Psoas muscle (tissue), 8 donors: ENCODE measurements at places on chromosomes 4 and X. TPM values are rescaled to one million over a fixed set of nuclear protein-coding genes. Genes with fewer than 3 reads are reported as not detected.

GRCh38 chr4:7581477-7581876 lies 146.7 kb upstream of the PSAPL1 start:
- DNase-seq = no peak

ARMCX4 gene
- total RNA-seq = 5.6 TPM

MAGEA8 gene
- total RNA-seq = not detected

GRCh38 chrX:63739885-63740284 lies 45.1 kb downstream of the ARHGEF9 start:
- no peak for DNase-seq

DNA sequence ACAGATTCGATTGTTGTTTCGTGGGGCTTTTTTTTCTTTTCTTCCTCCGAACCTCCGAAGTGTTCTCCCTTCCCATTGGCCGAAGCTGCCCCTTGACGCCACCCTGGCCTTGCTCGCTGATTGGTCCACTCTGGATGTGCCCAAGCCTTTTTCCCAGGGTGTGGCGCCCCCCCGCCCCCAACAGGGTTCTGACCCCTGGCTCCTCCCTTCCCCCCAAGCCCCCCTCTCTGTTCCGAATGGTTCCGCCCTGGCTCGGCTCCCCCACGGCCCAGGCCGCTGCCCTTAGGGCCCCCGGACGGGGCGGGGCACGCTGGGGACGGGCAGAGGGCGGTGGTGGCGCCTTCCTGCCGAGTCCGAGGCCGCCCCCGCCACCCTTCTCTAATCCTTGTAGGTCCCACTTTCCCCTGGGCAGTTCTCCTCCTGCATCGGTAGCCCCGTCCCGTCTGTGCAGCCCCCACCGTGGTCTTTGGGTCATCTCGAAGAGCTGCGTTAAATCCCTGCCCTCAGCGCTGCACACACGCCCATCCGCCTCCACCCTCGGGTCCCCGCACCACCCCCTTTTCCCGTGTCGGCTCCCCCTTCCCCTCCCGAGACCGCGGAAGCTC lies 25.5 kb downstream of the UTP14A start:
- peak; percentile 97 for DNase-seq

DNA sequence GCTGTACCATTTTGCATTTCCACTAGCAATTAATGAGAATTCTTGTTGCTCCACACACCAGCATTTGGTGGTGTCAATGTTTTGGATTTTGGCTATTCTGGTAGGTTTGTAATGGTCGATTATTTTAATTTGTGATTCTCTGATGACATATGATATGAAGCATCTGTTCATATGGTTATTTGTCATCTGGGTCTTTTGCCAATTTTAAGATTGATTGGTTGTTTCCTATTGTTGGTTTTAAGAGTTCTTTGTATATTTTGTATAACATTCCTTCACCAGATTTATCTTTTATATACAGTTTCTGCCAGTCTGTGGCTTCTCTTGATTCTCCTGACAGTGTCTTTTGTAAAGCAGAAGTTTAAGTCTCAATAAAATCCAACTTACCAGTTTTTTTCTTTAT lies 18.5 kb upstream of the BDH2 start:
- no peak for DNase-seq

- peak; percentile 67 for DNase-seq
Measured at GRCh38 chrX:51891821-51892551, 1.4 kb upstream of the MAGED1 start.

GRCh38 chr4:184237612-184238011 lies 19.9 kb upstream of the ENPP6 start:
- no peak for DNase-seq

BRS3 gene
- total RNA-seq = not detected

DNA sequence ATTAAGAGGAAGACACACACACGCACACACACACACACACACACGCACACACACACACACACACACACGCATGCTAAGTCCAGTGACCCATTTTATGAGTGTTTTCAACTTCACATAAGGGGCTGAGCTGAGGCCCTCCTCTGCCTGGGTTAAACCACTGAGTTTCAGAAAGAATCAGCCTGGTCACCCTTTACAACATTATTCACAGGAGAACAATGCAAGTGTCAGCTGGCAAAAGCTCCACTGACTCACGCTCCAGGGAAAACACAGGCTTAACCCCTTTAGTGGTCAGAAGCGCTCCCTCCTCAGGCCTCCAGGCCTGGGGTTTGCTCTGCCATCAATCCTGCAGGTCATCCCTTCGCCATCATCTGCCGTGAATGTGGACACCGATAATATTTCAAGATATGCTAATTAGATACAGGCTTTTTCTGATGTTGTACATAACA lies 46.9 kb downstream of the ACOX3 start:
- DNase-seq = peak; percentile 80

- no peak for DNase-seq
Measured at GRCh38 chrX:147917700-147918695, 6.3 kb downstream of the FMR1 start.

GRCh38 chrX:48904626-48905025 lies 6.8 kb downstream of the SLC35A2 start:
- no peak for DNase-seq

GRCh38 chrX:23819385-23820234 lies 36.6 kb downstream of the SAT1 start:
- no peak for DNase-seq

DNA sequence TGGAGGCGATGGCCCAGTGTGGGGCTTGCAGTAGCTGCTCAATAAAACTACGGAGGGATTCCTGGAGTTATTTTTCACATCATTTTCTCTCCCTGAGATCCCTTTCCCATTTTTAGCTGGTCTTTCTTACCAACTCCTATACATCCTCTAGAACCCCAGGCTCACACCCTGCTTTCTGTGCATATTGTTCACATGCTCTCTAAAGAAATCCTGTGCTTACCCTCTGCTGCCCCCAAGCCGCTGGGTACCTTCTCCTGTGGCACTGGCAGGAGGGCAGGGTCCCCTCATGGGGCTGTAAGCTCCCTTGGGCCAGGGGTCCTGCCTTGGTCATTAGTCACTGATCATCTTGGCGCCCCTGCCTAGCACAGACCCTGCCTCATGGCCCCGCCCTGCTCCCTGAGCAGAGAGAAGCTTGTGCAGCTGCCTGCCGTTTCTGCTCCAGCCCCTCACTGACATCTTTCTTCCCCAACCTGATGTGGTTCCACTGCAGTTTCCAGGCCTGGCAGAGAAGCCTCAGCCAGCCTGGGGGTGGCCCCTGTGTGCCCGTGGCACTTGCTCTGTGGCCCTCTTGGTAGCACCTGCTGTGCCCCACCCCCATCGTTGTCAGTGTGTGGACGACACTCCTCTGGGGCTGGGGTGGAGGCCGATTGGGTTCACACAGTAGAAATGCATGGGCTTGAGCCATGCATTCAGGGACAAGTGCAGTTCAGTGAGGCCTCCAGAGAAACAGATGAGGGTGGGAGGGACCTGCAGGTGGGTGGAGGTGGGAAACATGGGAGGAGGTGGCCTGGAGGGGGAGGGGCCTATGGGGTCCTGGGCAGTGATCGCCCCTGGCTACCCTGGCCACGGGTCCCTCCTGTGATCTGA lies 69.5 kb downstream of the WFS1 start:
- DNase-seq = peak; percentile 23

- DNase-seq = no peak
Measured at GRCh38 chrX:6283826-6284225, 55.2 kb upstream of the NLGN4X start.

DNA sequence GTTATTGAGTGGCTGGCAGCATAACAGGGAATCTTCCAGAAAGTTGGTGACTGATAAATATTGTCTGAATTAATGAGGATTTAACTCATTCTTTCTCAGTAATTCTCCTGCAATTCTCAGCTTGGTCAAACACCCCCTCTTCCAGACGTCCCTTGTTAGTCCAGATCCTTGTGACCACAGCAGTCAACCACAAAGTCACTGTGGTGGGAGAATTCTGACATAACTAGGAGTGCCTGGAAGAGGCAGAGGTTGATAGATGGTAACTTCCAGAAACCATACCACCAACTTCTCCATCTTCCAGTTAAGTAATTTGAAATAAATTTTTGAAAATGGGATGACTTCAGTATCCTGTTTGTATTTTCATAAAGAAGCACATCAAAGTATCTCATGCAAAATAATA lies 90.1 kb downstream of the CEP44 start:
- no peak for DNase-seq

SYTL4 gene
- 2.1 TPM for total RNA-seq

DNA sequence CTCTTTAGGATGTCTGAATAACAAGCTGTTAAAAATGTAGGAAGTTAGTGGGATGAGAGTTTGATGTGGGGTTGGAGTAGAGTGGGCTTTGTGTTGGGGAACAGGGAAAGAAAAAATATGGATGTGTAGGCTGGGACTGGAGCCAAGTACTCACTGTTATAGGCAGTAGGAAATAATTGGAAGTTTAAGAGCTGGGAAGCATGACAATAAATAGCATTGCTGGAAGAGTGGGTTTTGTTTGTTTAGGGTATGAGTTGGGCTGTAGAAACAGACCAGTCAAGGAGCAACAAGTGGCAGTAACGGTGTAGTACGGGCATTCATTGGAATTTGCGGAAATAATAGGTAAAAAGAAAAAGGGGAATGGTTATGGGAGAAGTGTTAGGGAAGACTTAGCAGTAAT lies 81.6 kb downstream of the KDM6A start:
- no peak for DNase-seq

DNA sequence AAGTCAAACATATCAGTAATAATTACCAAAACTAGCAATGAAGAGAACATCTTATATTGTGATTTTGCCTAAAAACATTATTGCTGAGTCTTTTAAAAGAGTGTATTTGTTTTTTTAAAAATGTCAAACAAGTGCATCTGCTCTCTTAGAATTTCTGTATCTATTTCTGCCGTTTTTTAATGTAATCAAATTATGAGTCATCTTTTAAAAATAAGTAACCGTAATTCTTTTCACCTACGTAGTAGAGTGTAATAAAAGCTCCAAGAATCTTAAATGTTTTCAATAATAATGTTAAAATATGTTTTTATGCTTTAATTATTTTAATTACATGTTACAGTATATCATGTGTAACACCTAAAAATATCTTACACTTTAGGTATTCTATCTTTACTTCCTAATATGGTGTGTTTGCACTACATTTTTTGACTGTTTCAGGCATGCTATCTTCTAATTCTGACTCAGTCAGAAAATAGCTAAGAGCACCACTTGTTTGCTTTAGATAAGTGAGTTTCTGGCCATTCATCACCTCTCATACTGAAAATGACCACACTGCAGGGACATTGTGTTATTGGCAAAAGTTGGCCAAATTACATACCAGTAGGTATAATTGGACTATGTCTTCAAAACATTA lies 368.5 kb downstream of the PCDH7 start:
- no peak for DNase-seq

- DNase-seq = no peak
Measured at GRCh38 chrX:1885116-1885515, 270.3 kb downstream of the ASMT start.

DNA sequence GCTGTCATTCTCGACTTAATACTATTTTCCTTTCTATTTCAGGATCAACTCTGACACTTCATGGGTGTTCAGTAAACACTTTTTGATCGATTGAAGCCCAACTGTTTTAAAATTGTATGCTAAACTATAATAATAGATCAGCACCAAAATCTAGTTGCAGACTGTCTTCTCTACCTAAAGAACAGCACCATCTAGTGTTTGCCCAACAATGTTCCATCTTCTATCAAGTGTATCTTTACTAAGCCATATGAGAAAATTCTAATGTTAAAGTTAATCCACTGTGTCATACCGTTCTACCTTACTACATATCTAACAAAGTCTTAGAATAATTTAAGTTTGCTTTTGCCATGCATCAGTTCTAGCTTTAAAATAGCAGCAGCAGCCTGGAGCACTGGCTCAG lies 113.0 kb upstream of the PRDX4 start:
- no peak for DNase-seq

- DNase-seq = peak; percentile 80
Measured at GRCh38 chr4:1356181-1356998, 9.4 kb downstream of the UVSSA start.

GRCh38 chrX:19723427-19723826 lies 164.0 kb downstream of the SH3KBP1 start:
- no peak for DNase-seq

DNA sequence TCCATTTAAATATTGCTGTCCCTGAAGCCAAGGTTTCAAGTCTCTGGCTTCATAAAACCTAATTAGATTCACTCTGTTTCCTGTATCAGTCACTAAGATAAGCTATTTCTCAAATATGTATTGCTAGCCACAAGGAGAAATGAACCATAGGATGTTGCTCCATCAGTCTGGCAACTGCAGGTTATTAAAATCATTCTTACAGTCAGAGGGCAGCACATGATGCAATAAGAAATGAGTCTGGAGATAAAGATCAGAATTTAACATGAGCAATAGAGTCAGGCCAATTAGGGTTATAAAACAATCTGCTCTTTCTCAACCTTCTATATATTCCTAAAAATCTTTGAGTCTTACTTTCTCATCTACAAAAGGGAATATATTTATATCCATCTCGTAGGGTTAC lies 7.2 kb downstream of the PRKG2 start:
- no peak for DNase-seq

DNA sequence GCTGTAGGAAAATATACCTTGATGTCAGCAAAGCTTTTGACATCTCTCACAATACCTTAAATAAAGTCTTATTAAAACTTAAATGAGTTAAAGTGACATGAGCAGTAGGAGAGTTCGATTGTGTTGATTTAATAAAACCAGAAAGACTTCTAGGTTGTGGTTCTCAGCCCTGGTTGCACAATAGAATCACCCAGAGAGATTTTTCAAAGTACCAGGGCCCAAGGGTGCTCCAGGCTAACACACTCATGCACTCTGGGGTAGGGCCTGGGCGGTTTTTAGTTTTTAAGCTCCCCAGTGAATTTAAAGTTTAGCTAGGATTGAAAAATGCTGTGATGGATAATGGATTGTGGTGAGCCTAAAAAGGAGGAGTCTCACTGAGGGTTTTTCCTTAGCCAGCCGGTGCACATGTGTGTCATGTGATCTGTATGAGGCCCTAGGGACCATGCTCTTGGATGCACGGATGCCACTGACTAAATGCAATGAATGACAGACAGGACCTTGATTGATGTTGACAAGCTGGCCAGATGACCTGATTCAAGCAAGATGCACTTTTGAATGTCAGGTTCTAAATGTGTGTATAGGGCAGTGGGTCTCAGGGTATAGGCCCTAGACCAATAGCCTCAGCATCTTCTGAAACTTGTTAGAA lies 185.0 kb downstream of the PTTG2 start:
- DNase-seq = no peak
